Right ventricle myocardium inferior (tissue), 1 donor: ENCODE measurements at places on chromosomes 7 and 10. TPM values are rescaled to one million over a fixed set of nuclear protein-coding genes. Genes with fewer than 3 reads are reported as not detected.

HOXA6 gene
- not detected for total RNA-seq

ZNF511 gene
- total RNA-seq = 39.4 TPM

CYP3A4 gene
- total RNA-seq = not detected

BTBD16 gene
- not detected for total RNA-seq

AKR1C2 gene
- 29.7 TPM for total RNA-seq

- peak; percentile 82 for DNase-seq
Measured at GRCh38 chr10:127907411-127908105, 655 bp downstream of the PTPRE start.

- peak; percentile 70 for DNase-seq
Measured at GRCh38 chr10:48306870-48307710, 613 bp downstream of the MAPK8 start.

DNA sequence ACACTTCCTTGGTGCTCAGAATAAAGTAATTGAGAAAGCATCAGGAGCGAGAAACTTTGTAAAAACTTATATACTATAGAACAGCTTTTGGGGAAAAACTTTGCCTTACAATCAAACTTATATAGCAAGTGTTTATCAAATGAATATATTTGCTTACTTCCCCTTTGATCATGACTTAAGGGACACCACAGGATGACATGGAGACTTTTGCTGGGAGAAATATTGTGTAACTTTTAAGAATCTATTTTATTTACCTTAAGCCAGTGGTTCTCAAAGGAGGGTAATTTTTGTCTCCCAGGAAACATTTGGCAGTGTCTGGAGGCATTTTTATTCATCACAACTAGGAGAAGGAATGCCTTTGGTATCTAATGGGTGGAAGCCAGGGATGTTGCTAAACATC is 173.8 kb upstream of the HABP2 start:
- DNase-seq = no peak

GRCh38 chr7:98641646-98642500 is 24.8 kb downstream of the NPTX2 start:
- no peak for DNase-seq

DNA sequence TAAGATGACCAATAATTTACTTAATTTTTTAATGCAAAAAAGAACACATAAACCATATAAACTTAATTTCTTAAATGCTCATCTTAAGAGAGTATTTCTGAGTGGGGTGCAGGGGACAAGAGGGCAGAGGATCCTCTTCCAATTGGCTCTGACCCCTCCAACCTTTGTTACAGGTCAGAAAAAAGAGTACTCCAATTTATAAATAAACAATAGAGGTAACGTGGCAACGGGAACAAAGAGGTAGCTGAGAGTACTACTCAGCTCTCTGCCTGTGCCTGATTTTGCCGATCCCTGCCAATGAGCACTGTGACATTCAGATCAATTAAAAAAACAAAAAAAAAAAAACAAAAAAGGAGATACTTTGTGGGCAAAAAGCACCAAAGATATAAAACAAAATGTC is 307.9 kb downstream of the PARD3 start:
- DNase-seq = no peak

GRCh38 chr7:30990673-30991170 is 27.0 kb downstream of the GHRHR start:
- no peak for DNase-seq

- no peak for DNase-seq
Measured at GRCh38 chr10:49281461-49281860, 17.5 kb upstream of the C10orf71 start.

DNA sequence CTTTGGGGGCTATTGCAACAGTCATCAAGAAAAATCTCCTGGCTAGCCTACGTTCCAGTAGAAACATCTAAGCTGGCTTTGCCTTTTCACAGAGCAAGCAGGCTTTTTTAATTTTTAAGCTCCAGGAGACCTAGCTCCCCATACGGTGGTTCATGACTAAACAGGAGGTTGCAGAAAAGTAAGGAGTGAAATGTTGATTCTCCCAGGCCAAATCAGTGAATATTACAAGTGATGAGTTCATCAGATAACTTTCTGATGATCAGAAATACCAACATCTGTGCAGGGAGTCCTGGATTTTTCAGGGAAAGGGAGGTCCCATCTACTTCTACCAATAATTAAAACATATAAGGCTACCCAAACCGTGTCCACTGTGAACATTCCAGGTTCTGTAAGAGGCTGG is 477.3 kb upstream of the CELF2 start:
- DNase-seq = no peak

DNA sequence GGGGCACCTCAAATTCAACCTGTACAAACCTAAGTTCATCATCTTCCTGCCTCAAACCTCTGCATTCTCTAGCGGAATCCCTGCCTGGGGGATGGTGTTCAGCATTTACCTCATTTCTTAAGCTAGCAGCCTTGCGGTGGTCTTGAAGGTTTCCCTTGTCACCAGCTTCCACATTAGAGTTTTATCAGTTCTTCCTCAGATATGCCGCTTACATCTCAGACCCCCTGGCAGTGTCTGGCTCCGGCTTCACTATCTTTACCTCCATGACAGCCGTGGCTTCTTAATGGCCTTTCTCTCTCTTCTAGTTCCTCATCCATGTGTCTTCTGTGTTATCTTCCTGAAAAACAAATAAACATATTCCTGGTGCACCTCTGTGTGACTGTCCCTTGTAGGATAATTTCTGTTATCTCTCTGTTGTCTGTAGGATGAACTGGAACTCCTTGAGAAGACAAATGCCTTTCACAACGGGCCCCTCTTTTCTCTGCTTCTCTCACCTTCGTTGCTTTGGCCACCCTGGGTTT is 101.1 kb upstream of the BMPER start:
- DNase-seq = no peak

DNA sequence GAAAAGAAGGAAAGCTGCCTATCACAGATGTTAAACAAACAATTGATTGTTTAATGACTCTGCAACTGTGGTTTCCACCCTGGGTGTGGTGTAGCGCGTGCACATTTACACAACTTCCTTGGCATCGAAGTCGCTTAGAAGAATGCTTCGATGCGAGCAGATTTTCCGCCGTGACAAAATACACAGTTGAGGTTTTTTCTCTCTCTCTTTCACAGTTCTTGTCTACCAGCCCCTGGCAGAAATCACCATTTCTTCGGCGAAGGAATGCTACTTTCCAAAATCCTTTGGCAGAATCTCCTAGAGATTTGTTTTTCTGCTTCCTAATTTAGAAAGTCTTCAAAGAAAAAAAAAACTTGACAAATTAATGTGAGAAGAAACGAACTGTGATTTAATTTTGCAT is 70.7 kb upstream of the C1QL3 start:
- DNase-seq = no peak

- DNase-seq = no peak
Measured at GRCh38 chr10:57988964-57989363, 278.7 kb downstream of the IPMK start.

DNA sequence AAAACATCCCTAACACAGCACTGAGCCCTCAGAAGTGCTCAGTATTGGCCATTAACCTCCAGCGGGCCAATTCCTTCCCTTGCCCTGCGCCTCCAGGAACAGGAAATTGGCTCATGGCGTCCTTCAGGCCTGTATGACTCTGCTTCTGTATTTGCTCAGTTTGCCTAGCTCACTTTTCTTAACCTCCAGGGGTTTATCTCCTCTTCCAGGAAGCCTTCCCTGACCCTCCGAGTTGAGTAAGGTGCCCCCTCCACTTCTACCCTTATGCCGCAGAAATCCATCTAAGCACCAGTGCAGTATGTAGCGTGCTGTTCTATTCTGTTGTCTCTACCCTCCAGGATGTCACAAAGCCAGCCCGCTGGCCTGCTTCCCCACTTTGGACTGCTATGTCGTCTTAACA is 1.1 kb upstream of the SFXN4 start:
- DNase-seq = no peak

DNA sequence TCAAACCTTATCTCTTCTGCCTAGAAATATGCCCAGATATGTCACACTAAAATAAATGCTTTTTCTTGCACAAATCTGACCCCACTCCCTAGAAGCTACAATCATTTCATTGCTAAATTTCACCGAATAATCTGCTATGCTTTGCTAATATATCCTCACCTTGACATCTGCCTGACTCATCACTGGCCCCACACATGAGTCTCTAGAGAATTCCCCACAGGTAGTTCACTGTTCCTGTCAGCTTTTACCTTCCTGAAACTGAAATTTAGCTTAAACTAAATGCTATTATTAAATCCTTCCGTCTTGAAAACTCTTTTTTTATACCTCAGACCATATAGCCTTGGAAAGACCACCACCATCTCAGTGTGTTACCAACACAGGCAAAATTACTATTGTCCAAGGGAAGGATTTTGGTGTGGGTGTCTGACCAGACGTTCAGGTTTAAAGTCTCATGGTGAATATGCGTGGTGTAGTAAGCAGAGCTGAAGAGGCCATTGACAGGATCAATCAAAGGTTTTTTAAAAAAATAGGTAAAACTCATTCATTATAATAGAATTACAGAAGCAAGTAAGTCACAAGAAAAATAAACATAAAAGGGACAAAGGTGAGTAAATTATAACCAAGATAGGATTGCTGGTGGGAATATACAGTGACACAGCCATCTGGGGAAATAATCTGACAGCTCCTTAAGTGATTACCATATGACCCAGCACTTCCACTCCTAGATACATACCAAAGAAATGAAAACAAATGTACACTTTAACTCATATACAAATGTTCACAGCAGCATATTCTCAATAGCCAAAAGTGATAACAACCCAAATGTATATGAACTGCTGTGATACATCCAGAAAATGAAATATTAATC is 173.5 kb downstream of the KMT2E start:
- DNase-seq = no peak

DNA sequence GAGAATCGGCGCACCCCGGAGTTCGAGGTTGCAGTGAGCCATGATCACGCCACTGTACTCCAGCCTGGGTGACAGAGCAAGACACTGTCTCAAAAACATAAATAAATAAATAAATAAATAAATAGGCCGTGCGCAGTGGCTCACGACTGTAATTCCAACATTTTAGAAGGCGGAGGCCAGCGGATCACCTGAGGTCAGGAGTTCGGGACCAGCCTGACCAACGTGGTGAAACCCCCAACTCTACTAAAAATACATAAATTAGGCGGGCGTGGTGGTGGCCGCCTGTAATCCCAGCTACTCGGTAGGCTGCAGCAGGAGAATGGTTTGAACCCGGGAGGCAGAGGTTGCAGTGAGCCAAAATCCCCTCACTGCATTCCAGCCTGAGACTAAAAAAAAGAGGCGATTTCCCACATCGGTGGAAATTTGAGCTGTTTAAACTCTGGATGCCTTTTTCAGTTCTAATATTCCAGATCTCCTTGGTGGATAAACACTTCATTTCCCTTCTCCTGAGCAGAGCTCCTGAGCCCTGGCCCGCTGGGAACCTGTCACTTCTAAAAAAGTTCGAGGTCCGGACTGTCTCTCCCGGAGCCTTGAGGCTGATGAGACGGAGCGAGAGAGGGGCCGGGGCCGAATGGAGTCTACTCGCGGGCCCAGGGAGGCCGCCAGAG is 2.0 kb upstream of the NFKB2 start:
- DNase-seq = no peak

GRCh38 chr10:117257721-117258120 is 16.8 kb downstream of the SLC18A2 start:
- no peak for DNase-seq
